Suprapubic skin (tissue), 4 donors: ENCODE measurements at places on chromosomes 1 and 21. TPM values are rescaled to one million over a fixed set of nuclear protein-coding genes. Genes with fewer than 3 reads are reported as not detected.

- DNase-seq: no peak
Measured at GRCh38 chr1:74534241-74534640, 21.8 kb upstream of the LRRC53 start.

ZFYVE9 gene
- total RNA-seq: 36.9 TPM

DNA sequence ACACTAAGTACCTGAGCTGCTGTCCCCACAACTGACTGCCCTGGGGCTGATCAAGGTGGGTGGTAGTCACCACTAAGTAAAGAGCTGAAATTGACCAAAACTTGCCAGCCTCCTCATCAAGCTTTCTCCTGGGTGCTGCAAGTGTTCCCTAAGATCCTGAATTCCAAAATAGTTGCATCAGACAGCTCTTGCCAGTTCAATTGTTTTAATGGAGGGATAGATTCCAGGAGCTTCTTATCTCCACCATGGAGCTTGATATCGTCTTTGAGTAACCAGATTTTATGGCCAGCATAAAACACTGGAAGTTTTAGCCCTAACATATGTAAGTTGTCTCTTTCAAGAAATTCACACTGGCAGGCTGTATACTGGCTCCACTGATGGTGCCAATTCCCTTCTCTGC, 90.3 kb downstream of the NID1 start:
- no peak for DNase-seq

GRCh38 chr1:87136607-87137341, 191.9 kb upstream of the LMO4 start:
- DNase-seq: no peak

DNA sequence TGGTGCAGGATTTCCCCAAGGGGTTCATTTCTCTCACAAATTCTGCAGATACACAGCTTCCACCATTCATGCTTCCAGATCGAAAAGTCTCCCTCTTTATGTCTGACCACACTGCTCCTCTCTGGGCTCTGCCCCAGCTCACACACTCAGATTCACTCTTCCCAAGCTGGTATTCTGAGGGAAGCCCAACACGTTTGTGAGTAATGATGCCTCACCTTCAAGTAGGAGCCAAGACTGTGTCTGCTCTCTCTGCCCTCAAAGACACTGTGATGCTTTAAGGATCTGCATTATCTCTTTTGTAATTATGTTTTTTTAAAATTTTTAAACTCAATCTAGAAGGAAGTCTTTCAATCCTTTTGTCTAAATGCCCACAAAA, 19.8 kb downstream of the PRAMEF11 start:
- no peak for DNase-seq

KCNT2 gene
- total RNA-seq: 0.34 TPM

- DNase-seq: no peak
Measured at GRCh38 chr1:43541721-43542401, 11.2 kb downstream of the PTPRF start.

GRCh38 chr1:90671251-90671650, 45.9 kb downstream of the BARHL2 start:
- DNase-seq: no peak

C1orf116 gene
- 40.6 TPM for total RNA-seq

GRCh38 chr21:38599381-38599975, 101.2 kb upstream of the ERG start:
- no peak for DNase-seq

- DNase-seq: no peak
Measured at GRCh38 chr1:235319255-235319654, 8.7 kb downstream of the ARID4B start.

KRTAP21-2 gene
- not detected for total RNA-seq

GRCh38 chr1:177246710-177247580, 76.2 kb downstream of the BRINP2 start:
- no peak for DNase-seq

GRCh38 chr1:22024485-22025367, 23.3 kb downstream of the CELA3A start:
- DNase-seq: peak; percentile 87

MACF1 gene
- 942 TPM for total RNA-seq

MIXL1 gene
- not detected for total RNA-seq

- DNase-seq: no peak
Measured at GRCh38 chr1:92464588-92465255, 22.0 kb downstream of the GFI1 start.

- no peak for DNase-seq
Measured at GRCh38 chr1:193806079-193807048, 620.0 kb upstream of the B3GALT2 start.

OLFML2B gene
- 3.3 TPM for total RNA-seq

DNA sequence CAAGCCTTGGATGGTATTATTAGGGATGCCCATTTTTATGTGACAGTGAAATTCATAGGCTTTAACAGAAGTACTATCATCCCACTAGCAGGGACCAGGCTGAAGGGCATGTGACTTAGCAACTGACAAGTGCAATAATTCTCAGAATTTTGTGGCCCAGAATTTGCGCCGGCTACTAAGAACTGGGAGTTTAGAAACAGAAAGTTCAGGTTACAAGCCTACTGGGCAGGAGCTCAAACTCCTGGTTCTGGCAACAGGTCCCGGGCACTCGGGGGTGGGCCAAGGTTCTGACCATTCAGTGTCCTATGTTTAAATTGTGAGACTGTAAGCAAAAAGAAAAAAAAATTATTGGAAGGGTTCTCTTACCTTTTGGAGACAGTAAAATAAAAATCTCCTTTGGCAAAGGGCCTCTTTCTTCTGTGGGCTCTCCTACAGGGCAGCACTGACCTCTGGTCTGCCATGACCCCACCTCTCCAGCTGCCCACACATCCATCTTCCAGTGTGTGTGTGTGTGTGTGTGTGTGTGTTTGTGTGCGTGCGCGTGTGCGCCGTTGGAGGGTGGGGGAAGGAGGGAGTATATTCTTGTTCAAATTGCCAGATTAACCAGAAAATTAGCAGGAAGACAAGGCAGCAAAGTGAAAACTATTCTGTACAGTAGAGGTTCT, 26.1 kb downstream of the IRF2BP2 start:
- no peak for DNase-seq

DNA sequence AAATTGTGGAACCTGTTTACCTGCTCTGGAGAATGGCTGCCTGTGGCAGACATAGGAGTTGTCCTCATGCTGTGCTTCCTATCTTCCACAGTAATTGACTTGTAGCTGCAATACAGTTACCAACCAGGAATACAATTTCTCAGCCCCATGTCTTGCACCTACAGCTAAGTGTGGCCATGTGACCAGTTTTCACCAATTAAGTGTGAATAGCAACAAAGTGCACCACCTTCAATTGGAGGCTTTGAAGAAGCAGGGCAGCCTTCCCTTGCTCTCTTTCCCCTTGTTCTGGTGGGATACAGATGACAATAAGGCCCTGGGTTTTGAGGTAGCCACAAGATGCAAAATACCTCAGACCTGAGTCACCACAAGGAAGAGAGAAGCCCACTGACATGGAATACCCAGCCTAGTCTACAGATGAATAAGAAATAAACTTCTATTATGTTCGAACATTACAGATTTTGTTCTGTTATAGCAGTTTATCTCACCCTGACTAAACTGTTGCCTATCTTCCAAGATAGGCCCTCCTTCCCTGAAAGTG, 70.2 kb upstream of the S1PR1 start:
- no peak for DNase-seq

PROX1 gene
- 1.4 TPM for total RNA-seq

- DNase-seq: no peak
Measured at GRCh38 chr1:53740621-53741105, 1.7 kb upstream of the GLIS1 start.

DNA sequence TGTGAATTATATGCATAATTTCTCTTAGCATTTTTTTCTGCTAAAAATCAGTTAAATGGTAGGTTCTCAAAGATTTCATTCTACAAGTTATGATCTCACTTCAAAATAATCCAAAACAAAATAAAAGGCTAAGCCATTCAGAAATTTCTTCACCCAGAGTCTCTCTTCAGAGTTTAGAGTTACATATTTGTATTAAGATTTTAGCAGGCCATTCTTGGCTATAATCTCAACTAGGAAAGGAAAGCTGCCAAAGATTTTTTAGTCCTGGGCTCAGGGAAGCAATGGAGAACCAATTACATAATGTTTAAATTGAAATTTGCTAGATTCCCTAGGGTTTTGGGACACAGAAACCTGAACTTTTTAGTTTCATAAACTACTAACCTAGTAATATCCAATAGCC, 245.0 kb downstream of the USH2A start:
- no peak for DNase-seq

DNA sequence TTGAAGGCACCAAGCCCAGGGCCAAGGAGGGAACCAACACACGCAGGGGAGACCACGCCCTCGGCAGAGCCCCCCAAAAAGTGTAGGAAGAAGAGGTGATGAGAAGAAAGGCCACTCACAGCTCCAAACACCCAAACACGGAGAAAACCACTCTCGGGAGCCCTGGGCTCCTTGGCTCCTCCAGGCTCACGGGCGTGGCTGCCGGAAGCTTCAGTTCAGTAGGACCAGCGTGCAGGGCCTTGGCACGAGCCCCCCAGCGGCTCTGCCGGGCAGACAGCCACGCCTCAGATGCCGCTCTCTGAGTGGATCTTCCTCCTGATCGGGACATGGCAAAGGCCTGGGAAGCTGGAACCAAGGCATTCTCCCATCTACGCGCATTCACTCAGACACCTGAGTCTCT, 94.0 kb downstream of the NPHP4 start:
- DNase-seq: no peak

GRCh38 chr1:165841582-165842017, 14.2 kb downstream of the UCK2 start:
- no peak for DNase-seq

CELA2B gene
- not detected for total RNA-seq

RBP7 gene
- total RNA-seq: 15.8 TPM

GRCh38 chr1:94301186-94301585, 63.8 kb upstream of the ARHGAP29 start:
- no peak for DNase-seq

- peak; percentile 66 for DNase-seq
Measured at GRCh38 chr1:207830788-207831187, 78.9 kb downstream of the CD46 start.

- no peak for DNase-seq
Measured at GRCh38 chr1:10651389-10651766, 145.1 kb downstream of the CASZ1 start.

PLA2G2C gene
- total RNA-seq: not detected

TMEM82 gene
- total RNA-seq: not detected

DNA sequence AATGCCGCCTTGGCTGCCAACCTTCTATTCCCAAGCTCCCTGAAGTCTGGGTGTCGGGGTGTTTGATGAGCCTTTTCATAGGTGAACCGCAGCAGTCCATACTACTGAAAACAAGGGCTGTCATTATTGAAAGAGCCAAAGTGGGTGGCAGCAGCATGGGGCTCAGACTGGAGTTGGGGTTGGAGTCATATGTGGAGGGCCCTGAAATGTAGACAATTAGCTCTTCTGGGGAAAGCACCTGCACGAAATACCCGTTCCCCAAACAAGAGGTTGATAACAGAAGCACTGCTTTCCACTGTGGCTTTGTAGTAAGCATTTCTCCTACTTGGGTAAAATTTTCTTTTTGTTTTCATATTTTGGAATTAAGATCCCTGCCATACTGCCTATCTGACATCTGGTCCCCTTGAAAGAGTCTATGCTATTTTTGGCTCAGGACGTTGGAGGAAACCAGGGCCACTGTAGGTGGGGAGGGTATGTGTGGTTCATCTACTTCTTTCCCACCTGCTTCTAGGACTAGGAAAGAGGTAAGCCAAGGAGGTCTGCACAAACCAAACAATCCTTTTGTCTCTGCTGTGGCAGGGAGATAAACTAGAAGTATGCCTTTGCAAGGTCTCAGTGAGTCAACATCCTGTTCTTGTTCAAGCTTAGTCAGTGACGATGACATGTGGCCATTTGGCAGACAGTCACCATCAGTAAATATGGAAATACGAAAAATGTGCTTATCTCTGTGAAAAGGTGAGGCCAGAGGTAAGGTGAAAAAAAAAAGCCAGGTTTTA, 197.0 kb upstream of the UBE2U start:
- DNase-seq: no peak

ATF3 gene
- 61.1 TPM for total RNA-seq

GRCh38 chr1:112688781-112689193, 14.3 kb downstream of the MOV10 start:
- no peak for DNase-seq

DNA sequence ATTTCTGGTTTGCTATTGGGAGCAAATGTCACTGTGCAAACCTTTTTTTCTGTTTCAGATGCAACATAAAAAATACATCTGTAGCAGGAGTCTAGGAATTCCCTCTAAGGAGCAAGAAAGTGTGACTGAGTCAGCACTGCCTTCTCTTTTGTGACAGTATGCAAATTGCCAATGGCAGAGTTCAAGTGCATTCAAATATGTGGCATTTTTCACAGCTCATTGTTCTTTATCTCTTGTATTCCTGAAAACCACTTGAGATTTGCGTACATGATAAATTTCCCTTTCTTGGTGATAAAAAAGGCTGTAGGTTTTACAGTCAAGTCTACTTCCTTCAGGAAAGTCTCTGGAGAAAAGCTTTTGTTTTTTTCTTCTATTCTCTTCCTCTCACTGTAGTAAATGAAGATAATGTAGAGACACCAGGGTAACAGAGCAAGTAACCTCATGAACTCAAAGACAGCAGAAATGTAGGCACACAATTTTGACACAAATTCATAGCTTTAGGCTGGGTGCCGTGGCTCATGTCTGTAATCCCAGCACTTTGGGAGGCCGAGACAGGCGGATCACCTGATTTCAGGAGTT, 129.7 kb upstream of the L1TD1 start:
- no peak for DNase-seq
